Activated CD8-positive, alpha-beta T cell treated with anti-CD3 and anti-CD28 coated beads, Interleukin-2, amount 10 ng/mL, durations not matched to agents 7 days and 5 days (primary cell): ENCODE measurements at places on chromosomes 3 and 15. TPM values are rescaled to one million over a fixed set of nuclear protein-coding genes. Genes with fewer than 3 reads are reported as not detected.

USP4 gene
- 72.1 TPM for total RNA-seq

DNA sequence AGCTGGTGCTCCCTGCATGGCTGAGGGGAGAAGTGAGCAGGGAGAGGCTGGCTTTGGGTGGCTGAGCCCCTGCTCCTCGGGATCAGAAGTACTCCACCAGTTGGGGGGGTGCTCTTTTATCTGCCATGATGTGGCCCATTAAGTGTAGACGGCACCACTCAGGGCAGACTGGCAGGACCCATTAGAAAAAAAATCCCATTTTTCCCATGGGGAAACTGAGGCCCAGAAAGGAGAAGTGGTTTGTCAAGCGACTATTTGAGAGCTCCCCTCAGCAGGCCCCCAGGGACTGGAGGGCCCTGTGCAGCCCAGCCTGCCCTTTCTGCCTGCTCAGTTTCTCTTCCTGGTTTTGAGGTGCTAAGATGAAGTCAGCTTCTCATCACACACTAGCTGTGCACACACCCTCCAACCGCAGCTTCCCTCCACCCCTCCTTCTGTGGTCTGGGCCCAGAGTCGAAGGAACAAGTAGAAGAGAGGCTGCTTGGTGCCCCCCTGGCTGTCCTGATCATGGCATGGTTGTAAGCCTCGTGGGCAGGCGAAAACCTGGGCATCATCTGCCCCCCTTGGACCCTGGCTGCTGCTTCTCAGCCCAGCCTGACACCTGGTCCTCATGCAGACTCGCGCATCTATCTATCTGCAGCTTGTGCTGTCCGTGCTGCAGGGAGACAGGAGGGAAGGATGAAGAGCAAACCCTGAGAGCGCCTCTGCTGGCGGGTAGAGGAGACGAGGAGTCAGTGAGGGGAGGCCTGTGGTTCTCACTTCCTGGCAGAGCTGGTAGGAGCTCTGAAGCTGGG, 5.6 kb downstream of the CSK start:
- H3K27ac ChIP-seq = peak overlapping the region; percentile 99
- peak; percentile 97 for DNase-seq
- peak overlapping the region; percentile 90 for H3K4me3 ChIP-seq

DNA sequence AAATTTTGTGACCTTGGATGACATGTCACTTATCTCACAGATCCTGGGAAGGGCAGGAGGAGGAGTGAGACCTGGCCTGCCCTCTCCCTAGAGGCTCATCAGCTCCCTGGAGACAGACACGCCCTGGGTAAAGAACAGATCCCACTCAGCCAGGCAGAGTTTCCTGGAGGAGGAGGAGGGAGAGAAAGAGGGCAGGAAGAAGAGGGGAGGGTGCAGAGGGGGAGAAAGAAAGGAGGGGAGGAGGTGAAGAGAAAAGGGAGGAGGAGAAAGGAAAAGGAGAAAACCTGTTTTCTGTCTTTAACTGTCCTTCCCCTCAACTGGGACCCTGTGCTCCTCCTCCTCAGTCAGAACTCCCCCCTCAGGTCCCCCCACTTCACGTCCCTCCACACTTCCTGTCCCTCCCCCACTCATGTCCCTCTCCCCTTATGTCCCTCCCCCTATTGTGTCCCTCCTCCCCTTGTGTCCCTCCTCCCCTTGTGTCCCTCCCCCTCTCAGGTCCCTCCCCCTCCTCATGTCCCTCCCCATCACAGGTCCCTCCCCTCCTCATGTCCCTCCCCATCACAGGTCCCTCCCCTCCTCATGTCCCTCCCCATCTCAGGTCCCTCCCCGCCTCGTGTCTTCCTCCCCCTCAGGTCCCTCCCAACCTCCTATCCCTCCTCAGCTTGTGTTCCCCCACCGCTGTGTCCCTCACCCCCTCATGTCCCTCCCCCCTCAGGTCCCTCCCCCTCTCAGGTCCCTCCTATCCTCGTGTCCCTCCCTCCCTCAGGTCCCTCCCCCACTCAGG, 52.3 kb upstream of the CGNL1 start:
- H3K36me3 ChIP-seq = no peaks in the 10 kb centered on the region
- H3K4me3 ChIP-seq = no peak overlapping the region
- H3K27me3 ChIP-seq = no peaks in the 10 kb centered on the region
- peak; percentile 26 for DNase-seq
- no peak overlapping the region for H3K27ac ChIP-seq

- no peaks in the 10 kb centered on the region for H3K36me3 ChIP-seq
- peaks cover 2% of the 10 kb centered on the region for H3K4me1 ChIP-seq
- no peak overlapping the region for H3K27ac ChIP-seq
- no peak overlapping the region for H3K4me3 ChIP-seq
- peaks cover 2% of the 10 kb centered on the region for H3K27me3 ChIP-seq
These were observed 58.9 kb downstream of the IMPG2 start for GRCh38 chr3:101261506-101261905.

GRCh38 chr3:25378786-25379311, 49.2 kb upstream of the RARB start:
- H3K4me3 ChIP-seq = no peak overlapping the region
- H3K27me3 ChIP-seq = no peaks in the 10 kb centered on the region
- DNase-seq = no peak
- H3K4me1 ChIP-seq = no peaks in the 10 kb centered on the region
- no peak overlapping the region for H3K27ac ChIP-seq

DNA sequence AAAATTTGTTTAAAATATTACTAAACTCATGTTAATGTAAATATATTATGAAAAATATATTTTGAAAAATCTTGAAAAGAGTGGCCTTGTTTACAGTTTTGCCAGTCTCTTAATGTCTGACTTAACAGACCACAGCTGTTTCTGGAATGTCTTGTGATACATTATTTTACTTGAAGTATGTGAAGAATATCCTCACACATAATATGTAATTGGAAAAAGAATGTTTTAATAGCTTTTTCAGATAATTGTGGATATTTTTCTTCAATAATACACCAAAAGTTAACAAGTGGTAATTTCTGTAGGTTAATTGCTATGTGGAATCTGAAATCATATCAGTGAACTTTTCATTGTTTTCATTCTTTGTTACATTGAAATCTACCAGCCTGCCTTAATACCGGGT, 101.3 kb downstream of the UBE2E2 start:
- H3K27me3 ChIP-seq = no peaks in the 10 kb centered on the region
- DNase-seq = no peak
- no peak overlapping the region for H3K4me3 ChIP-seq
- no peak overlapping the region for H3K27ac ChIP-seq
